ENCODE measurements at places on chromosomes 11 and 22. TPM values are rescaled to one million over a fixed set of nuclear protein-coding genes. Genes with fewer than 3 reads are reported as not detected.

RBMXL2 gene
- not detected for total RNA-seq

CCDC34 gene
- 1.1 TPM for total RNA-seq

KRTAP5-1 gene
- total RNA-seq, result not detected

DKK3 gene
- total RNA-seq, result 4.6 TPM

TRIM66 gene
- 8.6 TPM for total RNA-seq

XKR3 gene
- total RNA-seq, result not detected

PRR33 gene
- total RNA-seq, result not detected

KMT2A gene
- 136 TPM for total RNA-seq

OR56A3 gene
- total RNA-seq, result not detected

TENM4 gene
- not detected for total RNA-seq

DNA sequence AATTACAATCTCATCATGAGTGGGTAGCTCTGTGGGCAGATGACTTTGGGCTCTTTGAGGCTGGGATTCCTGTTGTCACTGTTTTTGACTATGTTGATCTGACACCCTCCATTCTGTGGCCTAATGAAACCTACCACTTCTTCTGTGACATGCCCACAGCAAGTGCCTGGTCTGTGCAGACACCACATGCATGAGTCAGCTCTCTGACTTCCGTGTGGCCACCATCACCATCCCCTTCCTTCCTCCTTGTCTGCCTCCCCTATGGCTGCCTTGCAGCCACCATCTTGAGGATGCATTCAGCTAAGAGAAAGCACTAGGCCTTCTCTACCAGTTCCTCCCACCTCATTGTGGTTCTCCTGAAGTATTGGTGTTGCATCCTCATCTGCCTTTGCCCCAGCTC, 15.3 kb upstream of the OR10V1 start:
- DNase-seq, result no peak

- no peak for DNase-seq
Observed at GRCh38 chr22:46113910-46114517, 36.3 kb upstream of the PPARA start.

GRCh38 chr11:33893711-33894397, 2.0 kb upstream of the LMO2 start:
- peak; percentile 37 for DNase-seq

DNA sequence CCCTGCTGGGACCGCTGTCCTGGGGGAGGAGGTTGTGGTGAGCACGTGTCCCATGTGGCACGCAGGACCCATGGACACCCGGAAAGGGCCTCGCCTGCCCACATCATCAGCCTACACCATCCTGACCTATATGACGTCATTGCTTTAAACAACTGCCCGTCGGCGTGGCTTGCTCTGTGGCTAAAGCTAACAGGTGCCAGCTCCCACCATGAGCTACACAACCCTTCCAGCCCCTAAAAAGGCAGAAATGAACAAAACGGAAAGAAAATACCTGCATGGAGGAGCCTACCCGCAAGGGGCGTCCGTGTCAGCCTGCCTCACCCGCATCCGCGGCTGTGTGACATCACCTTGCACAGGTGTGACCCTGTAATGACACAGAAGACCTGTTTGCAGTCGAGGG, 481.8 kb downstream of the BRD1 start:
- no peak for DNase-seq

DNA sequence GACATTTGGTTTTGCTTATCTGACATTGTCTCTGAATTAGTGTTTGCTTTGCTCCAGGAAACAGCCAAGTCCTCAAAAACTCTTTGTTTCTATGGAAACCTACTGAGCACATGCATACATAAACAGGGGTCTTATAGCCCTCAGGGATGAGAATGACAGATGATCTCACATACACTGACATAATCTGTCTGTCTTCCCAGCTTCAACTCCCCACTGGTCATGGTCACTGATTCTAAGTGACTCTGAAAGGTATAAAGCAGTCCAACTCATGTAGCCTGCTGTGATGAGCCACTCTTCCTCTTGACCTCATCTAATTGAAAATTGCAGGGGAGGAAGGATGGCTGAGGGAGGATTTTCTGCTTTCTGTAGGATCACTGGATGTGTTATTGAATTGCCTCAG, 12.6 kb downstream of the ZNF143 start:
- DNase-seq, result no peak

GRCh38 chr22:37270928-37271650, 11.2 kb upstream of the CYTH4 start:
- no peak for DNase-seq

DNA sequence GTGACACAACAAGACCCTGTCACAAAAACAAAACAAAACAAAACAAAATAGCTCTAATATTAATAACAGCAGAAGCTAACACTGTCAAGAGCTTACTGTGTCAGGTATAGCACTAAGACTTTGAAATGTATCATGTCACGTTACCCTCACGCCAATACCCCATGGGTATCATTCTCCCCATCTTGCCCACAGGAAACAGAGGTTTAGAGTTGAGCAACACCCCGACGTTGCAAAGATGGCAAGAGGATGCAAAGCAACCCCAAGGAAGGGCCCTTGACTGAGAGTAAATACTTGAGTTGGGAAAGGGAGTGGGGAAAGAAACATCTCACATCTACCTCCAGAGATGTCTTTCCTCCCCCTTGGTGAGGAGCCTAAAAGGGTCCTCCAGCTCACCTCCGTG, 366.8 kb downstream of the LARGE1 start:
- no peak for DNase-seq

- no peak for DNase-seq
Observed at GRCh38 chr22:30822216-30823014, 127.7 kb downstream of the OSBP2 start.

DNA sequence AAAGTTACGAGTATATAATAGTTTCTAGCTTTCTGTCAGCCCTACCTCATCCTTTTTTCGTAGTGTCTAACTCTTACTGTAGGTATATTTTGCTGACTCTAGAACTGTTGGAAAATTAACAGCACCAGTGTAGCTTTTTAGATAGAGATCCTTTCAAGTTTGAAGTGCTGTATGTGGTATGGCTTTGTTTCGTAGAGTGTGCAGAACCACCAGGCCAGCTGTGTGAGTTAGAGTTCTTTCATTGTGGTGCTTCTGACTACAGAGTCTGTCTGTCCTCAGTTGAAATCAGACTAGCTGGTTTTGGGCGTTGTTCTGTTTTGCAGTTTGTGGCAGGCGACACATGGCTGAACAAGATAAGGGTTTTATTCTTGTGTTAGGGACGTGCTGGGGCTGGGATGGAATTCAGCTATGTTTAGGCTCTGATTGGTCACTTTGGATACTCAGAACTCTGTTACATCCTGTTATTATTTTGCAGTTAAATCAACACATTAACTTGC, 3.2 kb downstream of the ARHGEF12 start:
- DNase-seq, result peak; percentile 26

- DNase-seq, result no peak
Observed at GRCh38 chr11:125214601-125215565, 50.3 kb downstream of the PKNOX2 start.

DNA sequence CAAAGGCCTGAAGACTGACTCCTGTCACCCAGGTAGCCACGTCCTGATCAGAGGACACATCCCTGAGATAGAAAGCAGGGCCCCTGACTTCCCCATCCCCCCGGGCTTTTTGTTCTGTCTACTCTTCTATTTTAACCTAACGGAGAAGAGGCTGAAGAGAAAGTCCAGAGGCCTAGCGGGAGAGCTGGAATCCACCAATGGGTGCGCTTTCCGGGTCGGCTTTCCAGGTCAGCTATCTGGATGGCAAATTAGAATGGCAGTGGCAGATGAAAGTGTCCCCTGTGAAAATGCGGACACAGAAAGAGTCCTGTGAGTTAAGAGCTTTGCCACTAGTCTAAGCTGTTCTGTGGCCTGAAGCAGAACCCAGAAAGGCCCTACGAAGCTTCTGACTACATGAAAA, 13.1 kb upstream of the SERPING1 start:
- DNase-seq, result no peak

DNA sequence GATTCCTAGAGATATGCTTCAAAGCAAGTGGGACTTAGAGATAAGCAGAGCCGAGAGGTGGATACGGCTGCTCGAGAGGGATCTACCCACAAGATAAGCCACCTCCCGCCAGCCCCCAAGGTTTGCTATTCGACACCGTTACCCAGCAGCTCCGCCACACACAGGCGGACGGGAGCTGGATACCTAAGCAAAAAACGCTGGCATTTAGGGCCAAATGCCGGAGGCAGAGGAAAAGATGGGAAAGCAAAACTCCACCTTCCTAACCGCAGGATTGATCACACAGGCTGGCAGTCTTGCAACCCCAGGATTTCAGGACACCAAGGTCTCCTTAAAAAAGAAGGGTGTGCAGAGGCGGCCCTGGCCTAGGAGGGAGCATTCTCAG, 709 bp downstream of the FTH1 start:
- DNase-seq, result peak; percentile 44

DNA sequence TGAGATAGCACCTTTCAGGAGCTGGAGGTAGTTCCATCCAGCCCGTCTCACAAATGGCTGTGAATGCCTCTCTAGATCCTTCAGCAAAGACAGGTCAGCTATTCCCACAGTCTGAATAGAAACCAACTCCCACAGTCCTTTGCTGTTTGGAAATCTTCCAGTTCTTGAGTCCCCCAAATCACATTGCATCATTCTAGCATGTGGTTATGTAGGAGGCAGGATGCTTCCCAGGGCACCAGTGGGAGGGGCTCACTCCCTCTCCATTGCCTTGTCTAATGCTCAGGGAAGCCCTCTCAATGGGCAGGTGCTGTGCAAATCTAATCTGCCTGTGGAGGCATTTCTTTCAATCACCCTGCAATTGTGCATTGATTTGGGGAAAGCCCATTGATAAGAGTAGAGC, 14.6 kb downstream of the NAV2 start:
- DNase-seq, result no peak

DNA sequence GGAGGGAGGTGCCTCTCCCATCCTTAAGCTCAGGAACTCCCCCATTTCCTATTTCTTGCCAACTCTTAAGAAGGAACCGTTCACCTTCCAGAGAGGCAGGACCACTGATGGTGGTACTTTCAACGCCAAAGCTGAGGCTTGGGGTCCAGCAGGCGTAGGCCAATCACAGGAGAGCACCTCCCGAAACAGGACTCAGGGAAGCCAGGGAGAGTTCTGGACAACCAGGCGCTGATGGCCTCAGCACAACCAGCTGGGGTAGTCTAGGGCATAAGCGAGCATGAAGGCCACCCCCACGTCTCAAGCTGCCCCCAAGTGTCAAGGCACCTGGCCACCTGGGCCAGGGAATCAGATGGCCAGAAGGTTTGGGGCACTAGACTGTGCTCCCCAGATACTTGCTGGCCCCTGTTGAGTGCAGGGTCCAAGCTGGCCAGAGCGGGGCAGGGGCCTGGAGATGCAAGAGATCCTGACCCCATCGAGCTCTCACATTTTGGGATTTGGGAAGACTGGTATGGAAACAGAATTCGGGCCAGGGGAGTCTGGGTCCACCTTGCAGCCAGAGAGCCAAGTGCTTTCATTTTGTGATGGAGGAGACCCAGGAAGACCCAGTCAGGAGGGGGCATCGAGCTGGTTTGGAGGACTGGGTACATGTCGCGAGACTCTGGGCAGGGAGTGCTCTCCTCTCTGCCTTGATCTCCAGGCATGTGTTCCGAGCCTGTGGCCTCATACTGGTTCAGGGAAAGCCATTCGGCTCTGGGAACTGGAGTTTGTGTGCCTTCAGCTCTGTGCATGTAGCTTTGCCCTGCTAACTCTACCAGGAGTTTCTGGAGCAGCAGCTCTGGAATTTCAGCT, 926 bp downstream of the CD6 start:
- peak; percentile 65 for DNase-seq

DNA sequence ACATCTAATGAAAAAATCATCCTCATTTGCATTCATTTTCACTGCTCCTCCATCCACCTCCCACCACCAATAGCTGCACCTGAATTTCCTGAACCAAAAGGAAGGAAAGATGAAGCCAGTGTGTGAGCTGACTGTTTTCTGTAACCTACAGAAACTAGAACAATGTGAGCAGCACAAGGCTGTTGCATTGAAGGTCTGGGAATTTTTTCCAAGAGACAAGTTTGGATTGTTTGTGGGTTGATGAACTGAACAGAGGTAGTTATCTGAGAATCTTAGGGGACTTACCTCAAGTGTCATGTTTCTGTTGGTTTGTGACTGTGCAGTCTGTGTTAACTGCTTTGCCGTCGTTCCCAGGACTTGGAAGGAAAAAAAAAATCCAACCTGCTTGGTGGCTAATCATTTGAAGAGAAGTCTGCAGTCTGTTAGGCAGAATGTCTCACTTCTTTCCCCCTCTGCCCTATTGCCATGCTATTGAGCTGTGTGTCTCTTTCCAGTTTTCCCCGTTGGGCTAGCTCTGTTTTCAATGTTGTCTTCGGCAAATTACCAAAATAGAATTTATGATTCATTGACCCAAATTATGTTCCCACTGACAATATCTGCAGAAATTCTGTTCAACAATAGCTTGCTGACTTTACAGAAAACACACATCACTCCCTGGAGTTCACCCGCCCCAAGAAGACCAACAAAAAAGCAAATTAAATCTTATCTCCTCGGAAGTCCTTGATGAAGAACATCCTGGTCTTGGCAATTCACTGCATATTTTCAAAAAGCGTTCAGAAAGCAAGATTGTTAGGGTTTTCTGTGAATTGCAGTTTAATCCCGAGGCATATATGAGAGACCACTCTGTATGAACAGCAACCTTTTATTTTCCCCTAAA, 76.0 kb downstream of the SC5D start:
- DNase-seq, result no peak

DNA sequence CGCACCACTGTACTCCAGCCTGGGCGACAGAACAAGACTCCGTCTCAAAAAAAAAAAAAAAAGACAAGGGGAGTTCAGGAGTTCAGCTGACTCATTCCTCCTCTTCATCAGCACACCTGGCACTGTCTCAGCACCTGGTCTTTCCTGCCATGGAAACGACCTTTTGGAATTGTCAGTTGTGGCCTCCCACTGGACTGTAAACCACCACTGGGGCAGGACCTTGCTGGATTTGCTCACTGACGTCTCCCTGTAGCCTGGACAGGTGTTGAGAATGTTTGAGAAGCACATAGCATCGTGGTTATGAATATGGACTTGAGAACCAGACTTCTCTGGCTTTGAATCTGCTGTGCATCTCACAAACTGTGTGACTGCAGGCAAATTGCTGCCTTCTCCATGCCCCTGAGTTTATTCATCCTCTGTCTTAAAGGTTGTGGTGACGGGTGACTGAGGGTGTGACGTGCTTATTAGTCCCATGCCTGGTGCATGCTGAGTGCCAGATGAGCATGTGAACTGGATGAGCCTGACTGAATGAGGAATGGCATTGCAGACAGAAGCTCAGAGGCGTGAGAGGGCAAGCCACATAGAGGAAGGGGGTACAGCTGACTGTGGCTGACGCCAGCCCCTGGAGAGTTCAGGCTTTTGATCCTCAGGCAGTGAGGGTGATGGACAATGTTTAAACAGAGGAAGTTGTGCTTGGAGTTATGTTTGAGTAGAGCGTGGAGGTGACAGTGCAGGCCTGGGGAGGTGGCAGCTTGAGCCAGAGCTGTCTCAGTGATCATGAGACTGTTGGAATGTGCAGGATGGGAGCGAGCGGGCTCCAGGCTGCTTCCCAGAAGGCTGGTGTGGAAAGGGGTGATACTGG, 12.7 kb downstream of the TOM1 start:
- no peak for DNase-seq

GRCh38 chr11:2108675-2109491, 30.3 kb downstream of the IGF2 start:
- DNase-seq, result no peak

- DNase-seq, result no peak
Observed at GRCh38 chr11:9274499-9275258, 9.5 kb upstream of the DENND5A start.
